CD8-positive, alpha-beta memory T cell (primary cell): ENCODE measurements at places on chromosomes 2 and 18. TPM values are rescaled to one million over a fixed set of nuclear protein-coding genes. Genes with fewer than 3 reads are reported as not detected.

RNF144A gene
- total RNA-seq, result 14.9 TPM

DNA sequence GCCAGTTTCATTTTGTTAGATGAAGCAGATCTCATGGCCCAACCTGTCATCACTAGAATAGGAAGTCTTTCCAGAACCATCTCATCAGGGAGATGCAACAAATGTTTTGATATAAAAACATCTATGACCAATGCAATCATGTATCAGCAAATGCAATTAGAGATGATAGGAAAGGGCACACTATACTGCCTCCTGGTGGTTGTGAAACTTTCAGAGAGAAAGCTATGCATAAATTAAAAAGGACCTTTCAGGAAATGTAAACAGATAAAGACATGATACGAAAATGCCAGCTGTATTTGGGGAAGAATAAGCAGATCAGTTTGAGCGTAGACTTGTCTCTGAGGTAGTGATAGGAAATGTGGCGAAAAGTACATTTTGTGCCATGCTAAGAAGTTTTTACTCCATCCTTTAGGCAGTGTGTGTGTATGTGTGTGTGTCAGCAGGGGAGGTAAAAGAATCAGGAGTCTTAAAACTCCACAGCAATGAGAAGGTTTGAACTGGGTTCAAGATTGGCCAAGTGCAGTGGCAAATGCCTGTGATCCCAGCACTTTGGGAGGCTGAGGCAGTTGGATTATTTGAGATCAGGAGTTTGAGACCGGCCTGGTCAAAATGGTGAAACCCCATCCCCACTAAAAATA lies 479.3 kb downstream of the CPS1 start:
- DNase-seq, result no peak
- no peak overlapping the region for H3K27ac ChIP-seq
- no peaks in the 10 kb centered on the region for H3K36me3 ChIP-seq

ACVR1 gene
- total RNA-seq, result 18.3 TPM

LOXHD1 gene
- not detected for total RNA-seq

DNA sequence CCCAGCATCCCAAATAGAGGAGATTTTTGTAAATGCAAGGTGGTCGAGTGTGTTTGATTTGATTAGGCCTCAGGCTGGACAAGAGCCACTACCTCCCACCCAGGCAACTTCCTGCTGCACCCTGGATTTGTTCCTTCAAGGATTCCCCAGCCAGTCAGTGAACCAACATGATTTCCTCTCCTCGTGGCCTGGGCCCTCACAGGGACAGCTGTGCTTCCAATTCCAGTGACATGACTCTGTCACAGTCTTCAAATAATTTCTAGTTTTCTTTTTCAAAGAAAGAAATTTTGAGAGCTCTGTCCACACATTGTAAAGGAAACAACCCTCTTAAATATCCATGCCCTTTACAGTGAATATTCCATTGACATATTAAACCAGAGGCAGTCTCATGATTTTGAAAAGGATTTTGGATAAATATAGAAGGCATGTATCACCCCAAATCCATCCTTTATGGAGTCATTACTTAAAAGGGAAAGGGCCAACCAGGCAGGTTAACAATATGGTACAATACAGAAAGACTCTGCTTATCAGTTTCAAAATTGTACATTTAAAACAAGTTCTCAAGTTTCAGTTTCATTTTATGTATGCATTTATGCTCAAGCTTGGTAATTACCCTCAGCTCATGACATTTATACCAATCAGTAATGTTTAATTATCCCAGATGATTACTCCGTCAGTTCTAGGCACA lies 121.3 kb upstream of the FOSL2 start:
- no peaks in the 10 kb centered on the region for H3K36me3 ChIP-seq
- H3K4me3 ChIP-seq, result no peak overlapping the region
- DNase-seq, result no peak
- no peaks in the 10 kb centered on the region for H3K27me3 ChIP-seq
- H3K4me1 ChIP-seq, result peaks cover 13% of the 10 kb centered on the region

GPAT2 gene
- 36.2 TPM for total RNA-seq

GRCh38 chr18:67525328-67526099 lies 9.0 kb upstream of the DSEL start:
- H3K36me3 ChIP-seq, result no peaks in the 10 kb centered on the region
- H3K27me3 ChIP-seq, result no peaks in the 10 kb centered on the region
- H3K4me1 ChIP-seq, result no peaks in the 10 kb centered on the region
- no peak overlapping the region for H3K27ac ChIP-seq
- DNase-seq, result no peak
- H3K4me3 ChIP-seq, result no peak overlapping the region
